ENCODE measurements at places on chromosomes 16 and 17.
A peak's percentile ranks its signal among the peaks of the same experiment; 100 is the strongest.

DNA sequence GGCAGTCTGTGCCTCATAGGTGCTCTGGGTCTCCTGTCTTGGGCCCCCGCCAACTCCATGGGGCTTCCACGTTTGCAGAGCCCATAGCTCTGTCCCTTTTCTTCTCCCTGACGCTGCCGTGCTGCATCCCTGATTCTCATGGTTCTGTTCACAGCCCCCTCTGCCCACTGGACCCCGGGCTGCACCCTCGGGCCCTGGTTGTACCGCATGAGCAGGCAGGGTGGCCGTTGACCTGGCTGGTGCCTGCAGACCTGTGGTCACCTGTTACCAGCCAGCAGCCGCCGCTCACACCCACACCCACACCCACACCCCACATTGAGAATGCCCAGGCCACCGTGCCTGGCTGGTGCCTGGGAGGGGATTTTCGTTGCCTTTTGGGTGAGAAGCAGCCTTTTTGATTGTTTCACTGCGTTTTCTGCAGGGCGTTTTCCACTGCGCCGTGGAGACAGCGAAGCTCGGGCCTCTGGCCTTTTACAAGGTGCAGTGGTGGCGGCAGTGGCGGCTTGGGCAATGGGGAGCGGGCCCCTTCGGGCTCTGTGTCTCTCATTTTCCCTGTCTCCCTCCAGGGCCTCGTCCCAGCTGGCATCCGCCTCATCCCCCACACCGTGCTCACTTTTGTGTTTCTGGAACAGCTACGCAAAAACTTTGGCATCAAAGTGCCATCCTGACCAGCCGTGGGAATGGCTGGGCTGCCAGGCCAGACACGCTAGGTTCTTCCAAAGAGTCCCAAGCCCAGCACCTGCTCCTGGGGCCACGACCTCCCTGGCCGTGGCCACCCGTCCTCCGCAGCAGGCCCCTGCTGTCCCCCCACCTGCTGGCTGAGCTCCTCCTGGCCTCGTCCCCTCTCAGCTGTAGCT lies 7.6 kb downstream of the SLC25A10 start:
- peak; percentile 51 for DNase-seq

- peak; percentile 82 for DNase-seq
These were observed 23.2 kb downstream of the ZNF213 start for GRCh38 chr16:3158026-3158509.

- no peak for DNase-seq
These were observed 348.5 kb downstream of the KCNJ2 start for GRCh38 chr17:70517816-70518215.

- DNase-seq: no peak
These were observed 9.3 kb downstream of the ACSM2B start for GRCh38 chr16:20566864-20567263.
